ENCODE measurements at places on chromosomes 5 and 9. TPM values are rescaled to one million over a fixed set of nuclear protein-coding genes. Genes with fewer than 3 reads are reported as not detected.

Gene GPR150
- 0.21 TPM for total RNA-seq

Gene SPOUT1
- total RNA-seq = 76.2 TPM

Gene CAPSL
- total RNA-seq = not detected

Gene ADAMTS2
- total RNA-seq = 0.05 TPM

Gene FRMD3
- total RNA-seq = 0.12 TPM

Gene ALDH1A1
- 104 TPM for total RNA-seq

Gene ANKRD18A
- 2.6 TPM for total RNA-seq

Gene OXCT1
- 22.5 TPM for total RNA-seq

Gene PLPPR1
- not detected for total RNA-seq

Gene MZB1
- total RNA-seq = not detected

Gene PPP3R2
- total RNA-seq = not detected

Gene NPR3
- 0.23 TPM for total RNA-seq

DNA sequence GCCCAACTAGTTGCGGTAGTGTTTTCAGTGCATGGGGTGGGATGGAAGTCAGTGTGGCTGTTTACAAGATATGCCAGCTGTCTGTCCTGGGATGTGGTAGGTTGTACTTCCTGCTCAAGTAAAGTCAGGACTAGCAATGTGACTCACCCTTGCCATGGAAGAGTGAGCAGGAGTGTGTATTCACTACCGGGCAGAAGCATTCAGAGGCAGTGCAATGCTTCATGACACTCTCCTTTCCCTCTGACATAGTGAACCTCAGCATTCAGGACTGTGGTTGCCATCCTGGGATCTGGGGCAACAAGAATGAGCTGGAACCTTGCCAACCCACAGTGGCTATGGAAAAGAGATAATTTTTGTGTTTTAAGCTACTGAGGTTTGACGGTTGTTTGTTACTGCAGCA is 68.9 kb downstream of the BOD1 start:
- 0 out of 2 replicates have a peak, but pooled peaks cover 6% of the 10 kb centered on the region for H3K4me1 ChIP-seq
- H3K36me3 ChIP-seq = no peaks in the 10 kb centered on the region
- no peak overlapping the region for H3K4me3 ChIP-seq
- no peak overlapping the region for H3K27ac ChIP-seq

GRCh38 chr5:150640311-150641005 is at the start of gene SYNPO:
SYNPO (plus strand) TSS chr5:150640660; CDS start chr5:150648276, 7,616 bp downstream.
- no peaks in the 10 kb centered on the region for H3K36me3 ChIP-seq
- peaks cover 80% of the 10 kb centered on the region for H3K4me1 ChIP-seq
- peak; percentile 60 for DNase-seq

DNA sequence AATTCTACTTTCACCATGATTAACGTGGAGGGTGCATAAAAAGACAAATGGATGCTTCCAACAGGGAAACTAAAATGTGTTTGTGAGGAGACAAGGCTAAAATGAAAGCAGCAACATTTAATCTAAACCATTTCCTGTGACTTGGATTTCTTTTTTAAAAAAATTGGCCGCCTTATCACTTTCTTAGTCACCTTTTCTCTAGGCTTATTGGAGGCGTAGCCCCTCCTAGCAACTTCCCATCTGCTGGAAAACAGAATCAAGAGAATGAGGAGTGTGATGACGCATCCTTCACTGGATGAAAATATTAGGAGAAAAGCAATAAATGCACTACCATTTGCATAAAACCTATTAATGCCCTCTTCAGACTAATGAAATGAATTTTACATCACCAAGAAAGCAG is 791 bp upstream of the GPR150 start:
- H3K27ac ChIP-seq = no peak overlapping the region
- no peak for DNase-seq
- no peak overlapping the region for H3K4me3 ChIP-seq
- H3K27me3 ChIP-seq = no peaks in the 10 kb centered on the region
- H3K4me1 ChIP-seq = no peaks in the 10 kb centered on the region

GRCh38 chr5:640461-641330 is 28.6 kb downstream of the CEP72 start:
- H3K27me3 ChIP-seq = no peaks in the 10 kb centered on the region
- DNase-seq = no peak
- peaks cover 2% of the 10 kb centered on the region for H3K36me3 ChIP-seq
- H3K27ac ChIP-seq = no peak overlapping the region
- H3K4me3 ChIP-seq = no peak overlapping the region
- no peaks in the 10 kb centered on the region for H3K4me1 ChIP-seq

DNA sequence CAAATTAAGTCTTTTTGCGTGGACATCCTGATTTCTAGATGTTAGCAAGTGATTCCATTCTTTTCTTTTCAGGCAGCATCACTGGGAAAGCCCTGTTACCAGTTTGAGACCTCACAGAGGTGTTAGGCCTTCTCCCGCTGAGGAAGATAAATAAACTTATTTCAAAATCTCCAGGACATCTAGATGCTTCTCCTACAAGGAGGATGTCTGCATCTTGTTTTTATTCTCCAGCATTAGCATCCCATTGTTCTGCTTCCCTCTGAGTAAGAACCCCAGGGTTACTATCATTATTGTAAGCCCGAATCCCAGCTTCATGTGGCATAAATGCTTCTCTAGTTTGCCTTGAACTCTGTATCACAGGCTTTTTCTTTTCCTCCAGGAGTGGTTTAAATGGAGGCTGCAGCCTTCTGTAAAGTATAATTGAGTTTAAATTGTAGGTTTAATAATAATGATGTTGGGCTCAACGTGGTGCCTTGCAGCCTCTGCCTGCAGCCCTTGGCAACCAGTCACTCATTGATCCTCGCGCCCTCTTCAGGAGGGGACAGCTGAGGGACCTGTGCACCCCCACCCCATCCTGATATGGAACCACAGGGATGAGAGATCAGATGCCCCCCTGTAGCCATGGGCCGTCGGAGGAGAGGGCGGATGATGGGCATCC is 114.9 kb downstream of the PDZD2 start:
- H3K27ac ChIP-seq = no peak overlapping the region
- H3K4me3 ChIP-seq = no peak overlapping the region

DNA sequence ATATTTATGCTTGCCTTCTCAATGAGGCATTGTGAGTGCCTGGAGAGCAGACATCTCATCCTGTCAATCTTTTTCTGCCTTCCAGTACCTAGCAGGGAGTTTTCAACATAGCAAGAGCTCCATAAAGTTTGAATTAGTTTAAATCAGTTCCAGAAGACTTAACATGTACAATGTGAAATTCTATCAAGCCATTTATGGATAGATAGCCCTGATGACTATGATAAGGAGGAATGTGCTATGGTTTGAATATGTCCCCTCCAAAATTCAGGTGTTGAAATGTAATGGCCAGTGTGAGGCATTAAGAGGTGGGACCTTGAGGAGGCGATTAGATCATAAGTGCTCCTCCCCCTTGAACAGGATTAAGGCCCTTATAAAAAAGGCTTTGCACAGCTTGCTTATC is 306.9 kb upstream of the SMARCA2 start:
- H3K27me3 ChIP-seq = no peaks in the 10 kb centered on the region
- H3K36me3 ChIP-seq = no peaks in the 10 kb centered on the region
- no peak for DNase-seq
- no peaks in the 10 kb centered on the region for H3K4me1 ChIP-seq
- H3K4me3 ChIP-seq = no peak overlapping the region

DNA sequence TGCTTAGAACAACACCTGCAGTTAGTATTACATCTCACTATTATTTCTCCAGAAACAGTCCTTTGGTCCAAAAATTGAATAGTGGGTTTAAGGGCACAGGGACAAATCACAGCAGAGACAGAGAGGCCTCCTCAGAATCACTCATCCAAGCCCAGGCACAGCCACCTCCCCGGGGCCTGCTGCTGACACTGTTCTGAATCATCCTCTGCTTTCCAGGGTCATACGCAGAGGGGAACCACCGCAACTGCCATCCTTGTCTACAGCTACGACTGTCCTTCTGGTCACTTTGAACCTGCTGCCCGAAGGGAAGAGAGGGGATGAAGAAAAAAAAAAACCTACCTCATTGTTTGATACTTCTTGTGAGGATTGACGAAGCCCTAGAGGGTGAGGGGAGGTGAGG is 35.3 kb upstream of the MAN2A1 start:
- no peak for DNase-seq
- H3K36me3 ChIP-seq = no peaks in the 10 kb centered on the region
- no peak overlapping the region for H3K4me3 ChIP-seq
- H3K27me3 ChIP-seq = no peaks in the 10 kb centered on the region

DNA sequence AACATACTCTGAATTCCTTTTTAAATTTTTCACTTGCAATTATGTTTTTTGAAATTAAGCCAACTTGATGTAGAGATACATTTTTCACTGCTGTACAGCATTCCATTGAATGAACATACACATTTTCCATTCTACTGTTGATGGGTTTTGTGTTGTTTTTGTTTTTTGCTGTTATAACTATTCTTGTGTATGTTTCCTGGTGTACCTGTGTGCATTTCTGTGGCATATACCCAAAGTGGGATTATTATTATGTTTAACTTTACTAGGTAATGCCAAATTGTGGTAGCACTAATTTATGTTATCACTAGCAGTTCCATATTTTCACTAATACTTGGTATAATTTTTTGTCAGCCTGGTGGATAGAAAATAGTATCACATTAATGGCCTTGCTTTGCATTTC is 2.7 kb downstream of the RFESD start:
- peaks cover 8% of the 10 kb centered on the region for H3K4me1 ChIP-seq
- H3K36me3 ChIP-seq = no peaks in the 10 kb centered on the region
- H3K27ac ChIP-seq = no peak overlapping the region
- H3K27me3 ChIP-seq = no peaks in the 10 kb centered on the region
- DNase-seq = no peak

DNA sequence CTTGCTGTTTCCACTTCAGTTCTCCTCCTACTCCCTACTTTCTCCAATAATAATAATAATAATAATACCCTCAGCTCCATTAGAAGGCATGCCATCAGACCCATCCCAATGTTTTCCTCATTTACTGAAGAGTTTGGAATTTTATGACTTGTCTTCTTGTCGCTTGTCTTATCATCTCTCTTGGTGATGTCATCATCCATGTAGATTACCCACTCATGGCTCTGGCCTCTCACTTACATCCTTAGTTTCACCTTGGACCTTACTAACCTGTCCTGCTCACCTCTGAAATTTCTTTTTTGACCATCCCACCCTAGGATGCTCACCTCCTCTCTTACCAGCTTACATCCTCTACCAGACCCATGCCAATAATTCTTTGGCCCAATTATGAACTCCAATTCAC is 329.3 kb downstream of the ACTL7B start:
- DNase-seq = no peak
- H3K36me3 ChIP-seq = no peaks in the 10 kb centered on the region
- H3K27ac ChIP-seq = no peak overlapping the region
- no peaks in the 10 kb centered on the region for H3K4me1 ChIP-seq
- H3K4me3 ChIP-seq = no peak overlapping the region

DNA sequence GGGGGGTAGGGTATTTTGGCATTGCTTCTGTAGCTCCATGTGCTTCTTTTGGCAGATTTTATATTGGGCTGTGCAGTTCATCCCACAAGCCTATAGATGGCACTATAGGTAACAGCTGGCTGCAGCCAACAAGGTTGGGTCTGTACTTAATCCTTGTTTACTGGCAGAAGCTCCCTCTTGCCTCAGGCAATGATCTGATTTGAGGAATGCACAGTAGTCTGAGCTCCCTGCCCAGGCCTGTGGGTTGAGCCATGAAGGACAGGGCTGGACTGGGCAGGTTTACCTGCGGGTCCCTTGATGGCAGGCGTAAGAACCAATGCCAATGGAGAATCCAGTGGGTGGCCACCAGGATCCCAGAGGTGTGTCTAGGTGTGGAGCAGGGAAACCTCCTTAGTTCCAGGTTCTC is 11.7 kb upstream of the OR1J2 start:
- H3K27me3 ChIP-seq = no peaks in the 10 kb centered on the region
- no peaks in the 10 kb centered on the region for H3K4me1 ChIP-seq
- H3K4me3 ChIP-seq = no peak overlapping the region
- DNase-seq = peak; percentile 82
- H3K27ac ChIP-seq = no peak overlapping the region

GRCh38 chr9:110116543-110116885 is 91.4 kb downstream of the C9orf152 start:
- no peak overlapping the region for H3K4me3 ChIP-seq
- no peaks in the 10 kb centered on the region for H3K36me3 ChIP-seq
- H3K4me1 ChIP-seq = peaks cover 75% of the 10 kb centered on the region
- no peak for DNase-seq
- H3K27me3 ChIP-seq = no peaks in the 10 kb centered on the region

DNA sequence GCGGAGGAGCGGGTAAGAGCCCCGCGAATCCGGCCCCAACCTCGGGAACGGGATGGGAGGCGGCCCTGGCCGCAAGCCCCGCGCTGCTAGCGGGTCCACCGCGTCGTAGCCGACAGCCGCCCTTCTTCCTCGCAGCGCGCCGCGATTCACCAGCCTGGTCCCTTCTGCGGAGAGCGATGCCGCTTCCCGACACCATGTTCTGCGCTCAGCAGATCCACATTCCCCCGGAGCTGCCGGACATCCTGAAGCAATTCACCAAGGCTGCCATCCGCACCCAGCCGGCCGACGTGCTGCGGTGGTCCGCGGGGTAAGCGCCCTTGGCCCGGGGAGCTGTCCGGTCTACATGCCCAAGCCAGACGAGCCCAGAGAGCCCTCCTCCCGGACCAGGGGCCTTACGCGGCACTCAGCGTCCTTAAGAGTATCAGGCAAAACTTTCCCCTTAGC is 335 bp downstream of the ROPN1L start:
- H3K4me3 ChIP-seq = peak overlapping the region; percentile 88
- peak overlapping the region; percentile 34 for H3K27ac ChIP-seq
- H3K36me3 ChIP-seq = no peaks in the 10 kb centered on the region
- no peaks in the 10 kb centered on the region for H3K27me3 ChIP-seq

GRCh38 chr5:252546-252945 is 18.9 kb upstream of the PDCD6 start:
- H3K4me1 ChIP-seq = no peaks in the 10 kb centered on the region
- H3K27ac ChIP-seq = no peak overlapping the region
- no peak for DNase-seq
- no peaks in the 10 kb centered on the region for H3K27me3 ChIP-seq
- H3K36me3 ChIP-seq = peaks cover 3% of the 10 kb centered on the region

GRCh38 chr5:81393783-81394718 is at the start of gene ACOT12:
ACOT12 (minus strand) TSS chr5:81394134; CDS start chr5:81394114, 20 bp downstream.
- no peaks in the 10 kb centered on the region for H3K4me1 ChIP-seq
- no peaks in the 10 kb centered on the region for H3K27me3 ChIP-seq
- H3K4me3 ChIP-seq = no peak within 1 kb of the TSS
- H3K27ac ChIP-seq = no peak within 1 kb of the TSS
- no peaks in the 10 kb centered on the region for H3K36me3 ChIP-seq
- no peak for DNase-seq

DNA sequence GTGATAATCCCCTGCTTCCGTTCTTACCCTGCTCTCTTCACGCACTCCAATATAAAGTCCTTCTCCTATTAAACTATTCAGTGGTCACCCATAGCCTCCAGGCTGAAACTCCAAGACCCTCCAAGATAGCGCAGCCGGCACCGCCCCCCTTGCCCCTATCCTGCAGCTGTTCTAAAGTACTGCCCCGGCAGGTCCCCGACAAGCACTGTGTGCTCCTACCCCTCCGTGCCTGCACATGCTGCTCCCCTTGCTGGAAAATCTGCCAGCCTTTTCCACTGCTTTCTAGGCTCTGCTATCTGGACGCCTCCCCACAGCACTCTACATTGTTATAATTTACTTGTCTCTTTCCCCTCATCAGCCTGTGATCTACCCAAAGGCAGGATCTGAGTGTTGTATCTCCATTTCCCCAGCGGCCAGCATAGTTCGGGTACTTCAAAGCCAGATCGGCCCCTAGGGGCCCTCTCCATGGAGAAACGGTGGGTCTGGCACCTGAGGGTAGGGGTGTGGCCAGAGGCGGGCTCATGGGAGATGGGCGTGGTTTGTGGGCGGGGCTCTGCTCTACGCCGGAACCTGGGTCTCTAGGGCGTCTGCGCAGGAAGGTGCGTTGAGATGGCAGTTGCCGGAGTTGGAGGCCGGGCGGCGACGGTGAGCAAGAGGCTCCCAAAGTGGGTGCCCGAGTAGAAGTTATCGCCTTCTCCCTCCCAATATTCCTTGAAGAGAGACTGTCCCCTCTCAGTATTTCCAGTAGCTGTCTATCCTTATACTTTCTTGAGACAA is 83.5 kb upstream of the RUSC2 start:
- DNase-seq = no peak
- no peak overlapping the region for H3K4me3 ChIP-seq
- H3K4me1 ChIP-seq = no peaks in the 10 kb centered on the region
- no peaks in the 10 kb centered on the region for H3K36me3 ChIP-seq
- H3K27ac ChIP-seq = no peak overlapping the region
